GM12891 (cell line): ENCODE measurements at places on chromosomes 12 and 14.

DNA sequence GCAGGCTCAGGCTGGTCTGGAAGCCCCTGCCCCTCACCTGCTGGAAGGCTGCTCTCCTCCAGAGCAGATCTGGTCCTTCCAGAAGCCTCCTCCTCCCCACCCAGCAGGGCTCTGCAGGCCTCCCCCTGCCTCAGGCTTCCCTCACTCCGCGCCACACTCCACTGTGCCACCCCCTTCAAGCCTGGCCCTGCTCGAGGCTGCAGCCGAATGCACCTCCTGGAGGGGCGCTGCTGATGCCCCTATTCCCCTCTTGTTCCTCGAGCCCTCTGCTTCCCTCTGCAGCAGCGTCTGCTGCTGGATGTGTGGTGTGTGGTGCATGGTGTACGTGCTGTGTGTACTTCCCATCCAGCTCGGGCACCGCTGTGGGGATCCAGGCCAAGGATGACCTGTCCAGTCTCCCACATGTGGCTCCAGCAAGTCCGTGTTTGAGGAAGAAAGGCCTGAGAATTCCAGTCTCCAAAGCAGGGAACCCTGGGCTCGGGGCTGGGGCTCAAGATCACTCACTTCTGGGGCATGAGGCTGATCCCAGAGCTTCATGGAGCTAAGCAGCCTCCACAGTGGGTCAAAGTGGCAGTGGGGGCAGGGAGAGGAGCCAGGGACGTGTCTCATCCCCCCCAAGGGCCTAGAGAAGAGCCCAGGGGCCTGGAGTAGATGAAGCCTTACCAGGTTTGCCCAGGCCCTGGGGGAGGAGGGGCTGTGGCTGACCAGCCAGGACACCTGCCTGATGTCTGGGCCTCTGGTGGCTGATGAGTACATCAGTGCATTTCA, 136.0 kb upstream of the C14orf180 start:
- DNase-seq, result no peak

DNA sequence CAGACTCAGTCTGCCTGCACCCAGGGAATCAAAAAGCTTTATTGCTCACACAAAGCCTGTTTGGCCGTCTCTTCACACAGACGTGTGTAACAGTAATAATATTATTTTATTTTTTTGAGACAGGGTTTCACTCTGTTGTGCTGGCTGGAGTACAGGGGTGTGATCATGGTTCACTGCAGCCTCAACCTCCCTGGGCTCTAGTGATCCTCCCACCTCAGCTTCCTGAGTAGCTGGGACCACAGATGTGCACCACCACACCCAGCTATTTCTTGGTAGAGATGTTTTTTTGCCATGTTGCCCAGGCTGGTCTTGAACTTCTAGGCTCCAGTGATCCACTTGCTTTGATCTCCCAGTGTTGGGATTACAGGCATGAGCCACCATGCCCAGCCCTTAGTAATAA, 88.4 kb upstream of the DCD start:
- no peak for DNase-seq

GRCh38 chr12:121520586-121521086, 60.2 kb downstream of the KDM2B start:
- no peak for DNase-seq

DNA sequence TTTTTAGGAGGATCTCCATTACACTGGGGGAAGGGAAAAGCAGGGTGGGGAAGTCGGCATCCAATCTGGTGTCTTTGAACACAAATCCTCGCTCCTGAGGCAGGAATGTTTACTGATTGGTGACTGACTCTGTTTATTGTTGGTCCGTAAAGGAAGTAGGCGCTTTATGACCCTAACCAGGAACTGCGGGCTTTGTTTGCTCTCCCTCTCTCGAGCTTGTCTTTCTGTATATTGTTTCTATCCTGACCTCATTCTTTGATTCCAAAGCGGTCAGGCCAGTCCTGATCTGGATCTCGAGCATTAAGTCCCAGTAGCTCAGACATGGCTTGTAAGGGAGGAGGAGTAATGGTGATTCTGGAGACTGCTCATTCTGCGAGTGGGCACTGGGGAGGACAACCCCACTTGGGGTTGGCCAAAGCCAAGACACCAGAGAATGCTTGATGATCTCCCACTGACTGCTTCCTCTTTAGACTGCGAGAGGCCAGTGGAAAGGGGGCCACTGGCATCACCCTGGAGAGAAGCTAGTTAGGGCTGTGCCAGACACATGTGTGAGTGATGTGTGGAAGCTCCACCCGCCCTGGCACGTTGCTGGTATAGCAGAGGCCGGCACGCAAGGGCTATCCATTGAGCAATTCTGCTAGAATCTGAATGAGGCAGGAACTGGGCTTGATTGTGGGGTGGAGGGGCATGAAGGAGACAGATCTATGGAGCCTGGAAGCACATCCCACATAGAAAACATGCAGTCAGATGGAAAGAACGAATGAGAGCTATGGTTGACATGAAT, 194.6 kb downstream of the PAX9 start:
- DNase-seq, result no peak

DNA sequence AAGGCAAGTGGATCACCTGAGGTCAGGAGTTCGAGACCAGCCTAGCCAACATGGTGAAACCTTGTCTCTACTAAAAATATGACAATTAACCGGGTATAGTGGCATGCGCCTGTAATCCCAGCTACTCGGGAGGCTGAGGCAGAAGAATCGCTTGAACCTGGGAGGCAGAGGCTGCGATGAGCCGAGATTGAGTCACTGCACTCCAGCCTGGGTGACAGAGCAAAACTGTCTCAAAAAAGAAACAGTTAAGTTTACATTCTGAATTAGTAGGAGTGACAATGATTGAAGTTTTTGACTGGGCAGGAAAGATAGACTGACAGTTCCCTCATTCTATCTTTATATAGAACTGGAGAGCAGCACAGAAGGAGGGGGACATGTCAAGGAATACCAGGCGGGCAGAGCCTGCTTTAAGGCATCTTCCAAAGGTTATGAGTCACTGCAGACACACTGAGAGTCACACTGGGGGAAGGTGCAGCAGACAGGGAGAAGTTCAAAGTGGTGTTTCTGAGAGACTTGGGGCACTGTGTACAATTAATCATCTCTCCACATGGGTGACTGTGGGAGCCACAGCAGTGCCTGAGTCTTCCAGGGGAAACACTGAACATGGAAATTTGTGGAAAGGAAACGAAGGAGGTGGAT, 42.8 kb upstream of the RNASE3 start:
- no peak for DNase-seq

DNA sequence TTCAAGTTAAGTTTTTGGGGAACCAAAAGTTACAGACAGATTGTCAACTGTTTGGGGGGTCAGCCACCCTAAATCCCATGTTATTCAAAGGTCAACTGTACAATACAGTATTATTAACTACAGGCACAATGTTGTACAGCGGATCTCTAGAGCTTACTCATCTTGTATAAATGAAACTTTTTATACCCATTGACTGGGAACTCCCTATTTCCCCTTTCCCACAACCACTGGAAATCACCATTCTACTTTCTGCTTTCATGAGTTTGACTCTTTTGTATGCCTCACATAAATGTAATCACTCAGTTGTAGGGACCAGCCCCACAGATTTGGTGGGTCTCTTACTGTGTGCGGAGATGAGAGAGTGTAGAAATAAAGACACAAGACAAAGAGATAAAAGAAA, 57.8 kb downstream of the SLCO1B3 start:
- no peak for DNase-seq

DNA sequence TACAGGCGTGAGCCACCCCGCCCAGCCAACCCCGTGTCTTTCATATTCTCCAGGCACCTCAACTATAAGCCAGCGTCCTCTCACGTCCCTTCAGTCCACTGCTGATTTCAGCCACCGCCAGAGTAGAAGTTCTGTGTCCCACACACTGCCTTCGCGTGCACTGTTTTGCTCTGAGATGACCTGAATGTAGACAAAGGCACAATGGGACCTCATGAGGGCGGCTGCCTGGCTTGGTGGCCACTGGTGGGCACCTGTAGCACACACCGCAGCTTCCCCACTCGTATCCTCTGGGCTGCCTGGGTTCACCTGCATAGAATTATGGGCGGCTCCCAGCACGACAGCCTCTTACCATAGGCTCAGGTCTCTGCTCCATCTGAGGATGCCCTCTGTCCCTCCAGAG, 57.2 kb downstream of the GPR68 start:
- DNase-seq, result no peak

GRCh38 chr12:96502477-96502876, 13.1 kb downstream of the CFAP54 start:
- DNase-seq, result no peak

GRCh38 chr12:19002216-19002615, 127.3 kb upstream of the PLEKHA5 start:
- no peak for DNase-seq

DNA sequence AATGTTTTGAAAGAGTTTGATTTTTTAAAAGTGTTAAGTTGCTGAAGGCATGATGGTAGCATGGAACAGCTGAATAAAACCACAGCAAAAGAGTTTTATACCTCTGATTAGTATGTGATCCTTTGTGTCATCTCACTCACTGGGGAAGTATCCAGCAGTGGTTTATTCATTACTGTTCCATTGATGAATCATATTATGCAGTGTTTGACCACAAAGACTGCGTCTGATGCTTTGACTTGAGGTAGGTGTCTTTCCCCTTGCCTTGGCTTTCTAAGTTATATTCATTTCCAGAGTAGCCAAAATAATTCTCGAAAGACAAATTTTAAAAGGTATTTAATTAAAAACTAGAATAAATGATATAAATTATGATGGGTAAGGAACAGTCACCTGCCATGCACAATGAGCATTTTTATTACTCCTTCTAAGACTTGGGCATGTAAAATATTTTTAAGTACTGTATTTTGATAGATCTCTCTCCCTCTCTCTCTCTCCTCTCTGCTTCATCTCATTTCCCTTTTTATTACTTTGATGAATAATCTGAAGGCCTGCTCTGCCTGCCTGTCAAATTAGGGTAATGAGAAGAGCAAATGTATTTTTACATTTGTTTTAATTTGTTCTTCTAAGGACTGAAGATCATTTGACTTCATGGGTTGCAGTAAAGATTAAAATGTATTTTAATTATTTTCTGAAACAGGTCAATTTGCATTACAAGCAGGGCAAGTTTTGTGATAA, 164.9 kb downstream of the NAV3 start:
- peak; percentile 5 for DNase-seq

DNA sequence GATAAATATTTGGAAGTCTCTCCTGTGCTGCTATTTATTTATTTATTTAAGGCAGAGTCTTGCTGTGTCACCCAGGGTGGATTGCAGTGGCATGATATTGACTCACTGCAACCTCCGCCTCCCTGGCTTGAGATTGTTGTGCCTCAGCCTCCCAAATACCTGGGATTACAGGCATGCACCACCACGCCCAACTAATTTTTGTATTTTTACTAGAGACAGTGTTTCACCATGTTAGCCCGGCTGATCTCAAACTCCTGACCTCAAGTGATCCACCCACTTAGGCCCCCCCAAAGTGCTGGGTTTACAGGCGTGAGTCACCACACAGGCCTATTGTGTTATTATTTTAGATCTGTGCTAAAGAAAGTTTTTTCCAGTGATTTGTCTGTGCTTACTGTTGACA, 225.2 kb downstream of the CCER1 start:
- DNase-seq, result no peak

DNA sequence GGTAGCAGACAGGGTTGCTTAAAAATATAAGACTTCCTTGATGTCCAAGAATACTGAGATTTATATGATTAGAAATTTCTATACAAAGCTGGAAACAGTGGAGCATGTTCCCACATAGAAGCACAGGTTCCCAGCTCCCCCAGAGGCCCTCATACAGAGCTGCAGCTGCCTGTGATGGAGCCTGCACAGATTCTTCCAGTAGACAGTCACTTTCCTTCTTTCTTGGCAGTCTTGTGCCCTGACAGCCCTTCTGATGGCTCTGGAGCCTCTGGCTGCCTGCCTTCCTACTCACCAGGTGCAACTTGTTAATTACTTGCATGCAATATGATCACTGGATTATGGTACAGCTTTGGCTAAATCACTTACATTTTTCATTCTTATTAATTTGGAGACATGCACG, 44.4 kb downstream of the BICD1 start:
- DNase-seq, result no peak

GRCh38 chr14:67620217-67620785, 581 bp downstream of the ARG2 start:
- DNase-seq, result no peak

DNA sequence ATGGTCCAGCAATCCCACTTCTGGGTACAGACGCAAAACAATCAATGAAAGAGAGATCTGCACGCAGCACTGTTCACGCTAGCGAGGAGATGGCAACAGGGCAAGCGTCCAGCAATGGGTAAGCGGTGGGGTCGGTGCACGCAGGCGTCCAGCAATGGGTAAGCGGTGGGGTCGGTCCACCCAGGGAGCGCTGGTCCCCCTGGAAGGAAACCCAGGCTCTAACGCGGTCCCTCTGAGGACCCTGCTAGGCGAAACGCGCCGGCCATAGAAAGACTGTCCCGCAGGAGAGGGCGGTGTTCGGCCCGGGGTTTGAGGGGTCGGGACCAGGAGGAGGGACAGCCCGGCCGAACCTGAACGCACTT, 618 bp upstream of the PGAM5 start:
- DNase-seq, result no peak

GRCh38 chr12:60252359-60253096, 656.7 kb downstream of the SLC16A7 start:
- DNase-seq, result no peak

DNA sequence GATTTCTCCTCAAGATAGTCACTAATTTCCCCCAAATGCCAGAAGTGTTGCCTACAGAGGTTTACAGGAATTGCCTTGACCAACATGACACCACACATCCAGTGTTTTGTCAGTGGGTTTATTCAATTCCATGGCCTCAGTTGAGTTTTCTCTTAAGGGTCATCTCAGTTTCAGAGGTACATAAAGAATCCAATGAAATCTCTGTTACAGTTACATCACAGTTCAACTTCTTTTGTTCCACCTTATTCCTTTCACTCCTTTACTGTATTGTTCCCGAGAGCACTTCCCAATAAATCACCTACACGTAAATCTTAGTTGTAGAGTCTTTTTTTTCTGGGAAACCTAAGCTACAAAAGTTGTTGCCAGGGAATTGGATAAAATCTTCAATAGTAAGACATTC, 73.6 kb upstream of the GARIN6 start:
- DNase-seq, result no peak

- DNase-seq, result no peak
Measured at GRCh38 chr12:113933201-113933786, 32.8 kb downstream of the RBM19 start.

DNA sequence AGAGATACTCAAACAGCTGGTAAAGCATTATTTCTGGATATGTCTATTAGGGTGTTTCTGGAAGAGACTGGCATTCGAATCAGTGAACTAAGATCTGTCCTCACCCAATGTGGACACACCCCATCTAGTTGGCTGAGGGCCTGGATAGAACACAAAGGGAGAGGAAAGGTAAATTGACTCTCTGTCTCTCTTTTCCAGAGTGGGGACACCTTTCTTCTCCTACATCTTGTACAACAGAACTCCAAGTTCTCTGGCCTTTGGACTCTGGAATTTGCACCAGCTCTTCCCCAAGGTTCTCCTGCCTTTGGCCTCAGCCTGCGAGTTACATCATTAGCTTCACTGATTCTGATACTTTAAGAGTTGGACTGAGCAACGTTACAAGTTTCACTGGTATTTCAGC, 1253.9 kb downstream of the SLC16A7 start:
- no peak for DNase-seq

GRCh38 chr12:2451025-2451424, 343.7 kb upstream of the FKBP4 start:
- no peak for DNase-seq
